Kidney capillary endothelial cell (primary cell): ENCODE measurements at places on chromosomes 6 and 20.
A peak's percentile ranks its signal among the peaks of the same experiment; 100 is the strongest.

GRCh38 chr6:30227763-30228487 lies 14.7 kb upstream of the TRIM26 start:
- no peak for DNase-seq

- DNase-seq, result peak; percentile 48
These were observed 8.8 kb downstream of the ZBTB46 start for GRCh38 chr20:63822276-63822696.

DNA sequence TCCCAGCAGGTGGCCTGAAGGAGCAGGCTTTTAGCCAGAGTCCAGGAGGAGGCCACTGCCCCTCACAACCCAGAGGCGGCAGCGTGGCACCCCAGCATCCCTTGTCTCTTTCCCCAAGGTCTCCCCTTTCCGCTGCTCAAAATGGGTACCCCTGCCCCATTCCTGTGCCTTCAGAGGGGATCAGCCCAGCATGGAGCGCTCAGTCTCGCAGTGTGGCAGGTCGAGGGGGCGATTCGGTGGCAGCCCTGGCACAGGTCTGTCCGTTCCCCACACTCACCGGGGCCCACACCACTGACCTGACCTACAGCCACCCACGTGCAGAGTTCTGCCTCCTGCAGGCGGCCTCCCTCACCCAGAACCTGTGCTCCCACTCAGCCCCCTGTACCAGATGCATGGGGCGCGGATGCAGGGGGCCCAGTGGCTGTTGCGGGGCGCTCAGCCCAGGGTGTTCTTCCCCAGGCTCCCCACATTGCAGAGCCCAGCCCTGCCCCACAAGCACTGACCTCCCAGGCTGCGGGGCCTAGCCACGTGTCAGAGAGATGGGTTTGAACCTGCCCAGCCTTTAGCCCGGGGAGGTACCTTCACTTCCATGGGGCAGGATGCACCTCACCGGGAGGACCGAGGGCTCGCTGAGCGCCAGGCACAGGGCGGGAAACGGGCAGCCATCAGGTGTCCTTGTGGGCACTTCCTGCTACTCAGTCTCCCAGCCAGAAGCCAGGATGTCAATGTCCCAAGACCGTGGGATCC lies 41.8 kb downstream of the DSTN start:
- no peak for DNase-seq

GRCh38 chr6:130666786-130667185 lies 160.4 kb upstream of the SMLR1 start:
- DNase-seq, result no peak

GRCh38 chr6:23173234-23173633 lies 603.9 kb downstream of the HDGFL1 start:
- peak; percentile 21 for DNase-seq

- no peak for DNase-seq
These were observed 4.8 kb upstream of the RBPJL start for GRCh38 chr20:45301824-45302271.

DNA sequence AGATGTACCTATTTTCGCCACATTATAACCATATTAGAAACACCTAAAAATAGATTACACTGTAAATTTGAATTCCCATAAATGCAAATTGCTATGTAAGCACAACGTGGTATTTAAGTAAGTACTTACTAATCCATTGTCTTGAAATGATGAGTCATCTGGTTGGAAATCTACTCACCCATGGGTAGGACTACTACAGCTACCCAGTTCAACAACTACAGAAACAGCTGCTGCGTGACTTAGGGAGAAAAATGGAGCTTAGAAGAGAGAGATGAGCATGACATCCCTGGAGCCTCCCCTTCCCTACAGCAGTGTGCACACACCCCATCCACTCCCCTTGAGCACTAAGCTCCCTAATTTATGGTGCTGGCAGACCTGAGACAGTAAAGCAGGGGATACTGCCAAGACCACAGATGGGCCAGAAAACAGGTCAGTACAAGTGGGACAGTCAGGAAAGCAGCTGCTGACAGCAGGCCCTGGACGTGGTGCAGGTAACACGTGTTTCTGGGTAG lies 26.9 kb downstream of the RRAGD start:
- DNase-seq, result peak; percentile 71

DNA sequence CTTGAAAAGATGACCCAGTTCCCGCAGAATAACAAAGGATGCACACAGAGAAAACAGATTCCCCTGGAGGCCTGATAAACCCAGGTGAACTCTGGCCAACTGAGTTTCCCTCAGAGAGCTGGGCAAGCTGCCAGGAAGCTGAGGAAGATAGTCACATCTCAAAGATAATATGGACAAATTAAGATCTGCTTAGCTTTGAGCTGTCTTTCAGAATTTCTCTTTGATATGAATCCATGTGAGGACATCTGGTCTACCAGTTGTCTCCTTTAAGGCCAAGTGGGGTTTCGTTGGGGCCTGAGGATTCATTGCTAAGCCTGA lies 59.5 kb downstream of the ID4 start:
- DNase-seq, result no peak

DNA sequence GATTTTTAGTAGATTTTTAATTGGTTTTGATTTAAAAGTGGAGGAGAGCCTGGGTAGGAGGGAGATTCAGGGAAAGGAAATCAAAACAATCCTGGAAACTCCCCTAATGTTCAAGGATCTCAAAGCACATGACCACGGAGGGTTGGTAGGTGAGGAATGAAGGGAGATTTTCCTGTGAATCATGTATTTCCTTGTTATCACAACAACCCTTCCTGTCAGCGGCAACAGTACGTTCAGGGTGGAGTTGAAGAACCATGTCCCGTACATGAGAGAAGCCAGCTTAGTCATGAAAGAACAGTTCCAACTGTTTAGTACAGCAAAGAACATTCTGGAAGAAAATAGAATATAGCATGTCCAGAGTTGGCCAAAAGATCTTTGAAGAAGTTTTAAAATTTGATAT lies 79.4 kb upstream of the SCAF8 start:
- peak; percentile 83 for DNase-seq

- DNase-seq, result no peak
These were observed 6.7 kb downstream of the STK4 start for GRCh38 chr20:44973053-44973452.

- DNase-seq, result no peak
These were observed 483.8 kb upstream of the JARID2 start for GRCh38 chr6:14762077-14762476.

DNA sequence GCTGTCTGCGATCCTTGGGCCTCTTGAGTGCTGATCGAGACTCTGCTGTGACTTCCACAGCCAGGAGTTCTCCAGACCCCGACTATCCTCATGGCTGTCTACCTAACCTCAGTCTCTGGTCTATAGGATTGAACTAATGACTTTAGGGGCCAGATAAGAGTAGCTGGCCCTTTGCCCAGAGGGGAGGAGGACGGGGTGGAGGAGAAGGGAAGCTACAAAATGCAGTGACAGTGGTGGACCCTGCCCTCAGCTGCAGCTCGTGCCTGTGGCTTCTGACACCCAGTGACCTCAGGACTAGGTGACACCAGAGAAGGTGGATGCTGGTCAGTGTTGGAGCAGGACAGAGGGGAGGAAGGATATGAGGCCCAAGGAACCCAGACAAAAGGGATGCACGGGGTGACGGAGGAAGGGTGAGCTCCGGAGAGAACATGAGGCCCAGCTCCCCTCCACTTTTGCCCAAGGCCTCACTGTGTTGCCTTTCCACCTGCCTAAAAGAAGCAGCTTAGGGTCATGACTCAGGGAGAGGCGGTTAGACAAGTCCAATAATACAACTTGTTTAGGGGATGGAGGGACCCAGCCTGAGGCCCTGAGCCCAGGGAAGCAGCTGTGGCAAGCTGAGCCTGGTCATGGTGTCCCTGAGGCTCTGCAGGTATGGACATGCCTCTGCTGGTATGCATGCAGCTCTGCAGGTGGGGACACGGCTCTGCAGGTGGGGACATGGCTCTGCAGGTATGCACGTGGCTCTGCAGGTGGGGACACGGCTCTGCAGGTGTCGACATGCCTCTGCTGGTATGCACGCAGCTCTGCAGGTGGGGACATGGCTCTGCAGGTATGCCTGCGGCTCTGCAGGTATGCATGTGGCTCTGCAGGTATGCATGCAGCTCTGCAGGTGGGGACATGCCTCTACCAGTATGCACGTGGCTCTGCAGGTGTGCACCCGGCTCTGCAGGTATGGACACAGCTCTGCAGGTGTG lies 67.7 kb downstream of the SYNJ2 start:
- no peak for DNase-seq

DNA sequence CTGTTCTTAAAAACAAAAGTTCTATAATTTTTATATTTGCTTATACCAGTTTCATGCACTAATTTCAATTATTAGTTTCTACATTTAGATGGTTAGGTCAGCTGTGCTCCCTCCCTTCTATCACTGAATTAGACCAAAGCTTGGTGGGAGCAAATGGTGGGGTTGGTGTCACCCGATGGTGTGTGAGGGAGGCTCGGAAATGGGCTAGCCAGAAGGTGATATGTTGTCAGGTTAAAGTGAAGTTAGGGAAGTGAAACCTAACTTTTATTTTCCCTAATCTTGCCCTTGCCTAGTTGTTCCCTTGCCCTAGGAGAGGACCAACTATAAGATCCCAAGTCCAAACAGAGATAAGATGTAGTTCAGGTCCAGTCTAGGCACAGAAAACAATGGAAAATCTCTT lies 38.7 kb downstream of the RPS12 start:
- no peak for DNase-seq

DNA sequence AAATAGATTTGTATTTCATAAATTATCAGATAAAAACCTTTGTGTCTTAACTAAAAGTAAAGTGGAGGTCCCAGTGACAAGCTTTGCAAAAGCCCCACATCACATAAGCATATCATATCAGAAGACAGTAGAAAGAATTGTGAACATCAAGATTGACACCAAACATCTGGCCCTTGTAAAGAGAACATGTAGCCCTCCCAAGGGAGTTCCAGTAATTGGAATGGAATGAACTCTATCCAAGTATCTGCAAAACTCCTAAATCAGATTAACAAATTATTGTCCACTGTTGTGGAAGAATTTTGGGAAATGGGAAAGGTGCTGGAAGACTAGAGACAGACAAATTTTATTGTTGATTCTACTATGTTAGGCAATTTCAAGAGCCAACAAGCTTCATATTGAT lies 268.8 kb downstream of the KCNQ5 start:
- DNase-seq, result no peak

DNA sequence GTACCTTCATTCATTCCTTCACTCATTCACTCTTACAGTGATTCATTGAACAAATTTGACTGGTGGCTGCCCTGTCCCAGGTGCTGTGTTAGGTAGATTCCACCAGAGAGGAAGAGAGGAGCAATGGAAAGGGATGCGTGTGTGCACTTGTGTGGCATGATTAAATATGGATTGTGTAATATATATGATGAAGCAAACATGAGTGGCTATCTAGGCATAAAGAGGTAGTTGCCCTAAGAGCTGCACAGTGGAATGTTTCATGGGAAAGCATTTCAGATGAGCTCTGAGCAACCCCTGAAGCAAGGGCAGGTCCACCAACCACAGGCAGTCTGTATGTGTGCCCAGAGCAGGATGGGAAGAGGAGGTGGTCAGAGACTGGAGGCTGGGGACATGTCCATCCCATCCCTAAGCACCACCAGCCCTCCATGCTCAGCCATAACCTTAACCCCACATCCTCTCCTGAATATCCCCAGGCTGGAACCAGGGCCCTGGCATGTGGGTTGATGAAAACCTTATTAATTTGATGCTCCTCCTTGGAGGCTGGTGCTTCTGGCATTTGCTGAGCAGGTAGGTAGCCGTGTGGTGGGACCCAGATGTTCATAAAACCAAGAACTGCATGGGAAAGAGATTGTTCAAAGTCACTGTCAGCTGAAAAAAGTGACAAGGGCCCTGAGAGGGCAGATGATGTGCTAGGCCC lies 226.2 kb downstream of the SYNDIG1 start:
- DNase-seq, result no peak

DNA sequence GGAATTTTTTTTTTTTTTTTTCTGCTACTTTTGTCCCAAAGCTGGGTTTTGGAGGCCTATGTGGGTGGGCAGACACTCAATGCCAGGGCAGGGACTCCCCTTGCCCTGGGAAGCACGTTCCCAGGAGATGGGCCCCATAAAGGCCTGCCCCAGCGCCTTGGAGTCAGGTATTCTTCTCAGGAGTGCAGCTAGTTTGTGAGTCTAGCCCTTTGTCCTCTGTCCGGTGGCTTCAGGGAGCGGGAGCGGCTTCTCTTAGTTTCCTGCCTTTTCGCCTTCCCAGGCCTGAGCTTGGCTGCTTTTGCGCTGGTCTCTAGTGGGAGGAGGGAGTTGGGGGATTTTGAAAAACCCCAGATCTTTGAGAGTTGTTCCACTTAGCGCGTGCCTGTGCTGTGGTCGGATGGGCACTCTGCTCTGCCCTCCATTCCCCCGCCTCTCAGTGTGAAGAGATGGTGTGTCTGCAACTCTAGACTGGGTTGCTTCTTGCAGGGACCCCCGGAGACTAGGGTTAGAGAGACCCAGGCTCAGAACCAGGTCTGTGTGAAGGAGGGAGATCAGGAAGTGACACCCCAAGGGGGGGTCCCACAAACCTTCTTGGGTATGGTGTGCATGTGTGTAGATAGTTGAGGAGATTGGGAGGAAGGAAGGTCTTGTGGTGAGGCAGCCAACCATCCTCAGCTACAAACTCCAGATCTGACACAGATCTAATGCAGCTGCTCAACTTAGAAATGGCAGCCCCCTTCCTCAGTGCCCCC lies 1.3 kb downstream of the PLCG1 start:
- DNase-seq, result no peak

- no peak for DNase-seq
These were observed 6.5 kb upstream of the NPBWR2 start for GRCh38 chr20:64113796-64114355.

- DNase-seq, result peak; percentile 33
These were observed 87.6 kb downstream of the AGPAT4 start for GRCh38 chr6:161186173-161186769.

- DNase-seq, result no peak
These were observed 3.9 kb downstream of the TXLNB start for GRCh38 chr6:139287868-139288267.

DNA sequence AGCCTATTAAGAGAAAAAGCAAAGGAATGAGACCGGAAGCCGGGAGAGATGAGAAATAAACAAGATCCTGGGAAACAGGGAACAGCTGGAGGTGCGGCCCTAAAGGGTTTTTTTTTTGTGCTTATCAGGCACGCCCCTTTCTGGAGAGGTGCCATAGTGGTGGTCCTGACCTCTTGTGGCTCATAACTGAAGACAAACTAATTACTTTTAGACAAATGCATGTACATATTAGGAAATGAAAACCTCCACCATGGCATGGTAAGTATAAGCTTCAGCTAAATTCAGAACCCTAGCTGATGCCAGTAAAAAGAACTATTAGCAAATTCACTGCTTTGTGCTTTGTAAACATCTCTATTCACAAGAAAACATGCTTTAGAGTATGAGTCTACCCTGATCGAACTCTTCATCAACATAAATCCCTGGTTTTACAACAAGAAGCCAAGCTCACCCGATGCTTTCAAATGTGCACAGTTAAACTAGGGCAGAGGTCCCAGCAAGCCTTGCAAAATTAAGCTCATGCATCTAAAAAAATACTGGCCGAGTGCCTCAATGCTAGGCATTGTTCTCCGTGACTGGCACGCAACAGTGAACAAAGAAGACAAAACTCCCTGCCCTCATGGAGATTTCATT lies 96.4 kb upstream of the MRPS10 start:
- DNase-seq, result no peak

DNA sequence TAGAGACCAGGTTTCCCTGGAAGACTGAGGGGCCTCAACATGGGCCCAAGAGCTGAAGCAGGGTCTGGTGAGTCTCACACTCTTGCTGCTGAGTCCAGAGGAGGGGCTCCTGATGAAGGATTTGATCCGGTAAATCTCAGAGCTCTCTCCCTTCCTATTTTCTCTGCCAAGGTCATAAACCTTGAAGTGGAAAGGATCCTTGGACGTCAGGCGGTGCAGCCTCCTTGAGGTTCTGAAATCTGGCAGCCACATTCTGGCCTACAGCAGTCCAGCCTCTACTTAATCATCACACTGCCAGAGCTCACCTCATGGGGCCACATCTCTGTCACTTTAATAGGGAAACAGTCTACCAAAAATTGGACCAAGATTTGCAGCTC lies 24.0 kb downstream of the ACSS1 start:
- no peak for DNase-seq
